ENCODE measurements at places on chromosomes 12 and 14.
A peak's percentile ranks its signal among the peaks of the same experiment; 100 is the strongest.

DNA sequence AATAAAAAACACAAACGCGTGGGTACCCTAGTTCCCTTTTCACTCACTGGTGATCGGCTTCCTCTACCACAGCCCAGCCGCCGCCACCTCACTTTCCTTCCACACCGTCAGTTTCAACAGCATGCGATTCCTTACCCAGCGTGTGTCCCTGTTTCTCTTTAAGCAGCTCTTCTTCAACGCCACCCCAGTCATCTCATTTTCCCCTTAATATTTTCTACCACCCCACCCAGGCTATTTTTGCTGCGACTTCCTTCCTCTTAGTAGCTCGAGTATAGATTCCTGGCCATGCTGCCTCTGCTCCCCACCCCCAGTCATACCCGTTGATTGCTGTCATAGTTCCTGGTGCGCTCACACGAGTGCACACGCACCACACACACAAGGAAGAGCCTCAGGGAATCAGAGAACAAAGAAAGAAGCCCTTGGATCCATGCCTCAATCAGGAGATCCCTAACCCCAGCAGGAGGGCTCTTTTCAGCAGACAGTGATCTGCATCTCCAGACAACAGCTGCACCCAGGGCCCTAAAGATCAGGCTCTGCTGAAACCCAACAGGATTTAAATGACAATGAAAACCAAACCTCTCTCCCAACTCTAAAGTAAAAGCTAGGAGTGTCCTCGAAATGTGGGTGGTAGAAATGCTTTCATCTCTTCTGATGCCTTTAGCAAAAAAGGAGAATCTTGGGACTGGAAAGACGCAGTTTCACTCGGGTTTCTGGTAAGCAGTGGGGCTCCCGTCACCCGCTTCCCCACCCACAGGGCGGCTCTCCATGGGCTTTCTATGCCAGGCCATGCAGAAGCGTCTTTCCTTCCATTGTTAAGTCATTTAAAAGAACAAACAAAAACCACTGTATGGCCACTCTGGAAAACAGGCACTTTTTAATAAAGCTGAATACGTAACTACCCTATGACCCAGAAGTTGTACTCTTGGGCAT lies 23.8 kb downstream of the VPS37B start:
- DNase-seq, result peak; percentile 74

GRCh38 chr14:61598980-61599379 lies 96.3 kb upstream of the HIF1A start:
- no peak for DNase-seq

DNA sequence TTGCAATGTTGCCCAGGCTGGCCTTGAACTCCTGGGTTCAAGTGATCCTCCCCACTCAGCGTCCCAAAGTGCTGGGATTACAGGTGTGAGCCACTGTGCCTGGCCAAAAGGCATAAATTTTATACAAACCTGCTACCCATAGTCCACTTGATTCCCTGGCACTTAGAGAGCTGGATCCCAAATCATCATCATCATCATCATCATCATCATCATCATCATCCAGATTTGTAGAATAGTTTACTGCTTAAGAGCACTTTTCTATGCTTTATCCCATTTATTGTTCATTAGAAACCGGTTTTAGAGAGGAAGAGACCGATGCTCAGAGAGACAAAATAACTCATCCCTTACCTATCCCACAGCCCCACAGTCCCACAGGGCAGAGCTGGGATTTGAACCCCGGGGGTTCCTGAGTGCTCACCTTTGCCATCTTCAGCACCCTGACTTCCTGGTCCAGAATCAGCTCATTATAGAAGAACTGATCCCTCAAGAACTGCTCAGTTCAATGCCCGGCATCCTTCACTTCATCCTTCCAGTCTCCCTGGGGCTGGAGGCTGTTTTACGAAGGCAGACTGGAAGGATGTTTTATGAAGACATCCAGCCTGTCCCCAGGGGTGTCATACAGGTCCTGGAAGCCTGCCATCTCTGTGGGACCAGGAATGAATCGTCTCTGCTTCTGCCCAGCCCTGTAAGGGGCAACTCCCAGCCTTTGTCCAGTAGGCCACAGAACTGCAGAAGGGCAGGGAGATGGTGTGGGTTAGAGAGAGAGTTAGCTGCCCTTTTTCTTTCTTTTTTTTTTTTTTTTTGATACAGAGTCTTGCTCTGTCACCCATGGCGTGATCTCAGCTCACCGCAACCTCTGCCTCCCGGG lies 20.2 kb upstream of the OASL start:
- DNase-seq, result no peak

GRCh38 chr14:35047976-35048513 lies 2.0 kb downstream of the FAM177A1 start:
- no peak for DNase-seq

DNA sequence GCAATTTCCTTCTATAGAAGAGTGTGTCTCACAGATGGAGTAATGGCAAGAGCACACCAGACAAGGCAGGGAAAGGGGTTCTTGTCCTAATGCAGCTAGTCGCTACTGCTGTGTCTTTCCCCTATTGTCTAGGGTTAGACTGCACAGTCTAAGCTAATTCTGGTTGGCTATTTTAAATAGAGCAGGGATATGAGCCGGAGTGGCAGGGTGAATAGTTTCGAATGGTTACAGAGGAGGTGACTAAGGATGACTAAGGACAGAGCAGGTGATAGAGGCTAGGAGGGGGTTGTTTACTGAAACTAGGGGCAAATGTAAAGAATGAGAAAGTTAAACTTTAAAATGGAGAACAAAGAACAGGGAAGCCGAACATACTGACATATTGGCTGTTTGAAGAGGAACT lies 25.6 kb upstream of the CPNE8 start:
- DNase-seq, result no peak

DNA sequence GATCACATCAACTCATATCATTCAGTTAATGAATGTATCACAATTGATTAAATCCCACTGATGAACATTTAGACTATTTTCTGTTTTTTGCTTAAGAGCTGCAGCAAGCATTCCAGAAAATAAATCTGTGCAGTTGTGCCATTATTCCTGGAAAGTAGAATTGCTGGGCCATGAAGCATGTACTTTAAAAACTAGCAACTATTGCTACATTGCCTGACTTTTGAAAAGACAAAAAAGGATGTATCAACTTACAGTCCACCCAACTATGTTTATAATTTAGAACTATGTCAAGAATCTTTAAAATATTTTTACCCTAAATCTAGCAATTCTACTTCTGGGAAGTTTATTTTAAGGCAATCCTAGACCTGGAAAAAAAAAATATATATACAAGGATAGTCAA lies 33.4 kb upstream of the ERGIC2 start:
- no peak for DNase-seq

- no peak for DNase-seq
These were observed 23.3 kb downstream of the RAB35 start for GRCh38 chr12:120093336-120093591.

DNA sequence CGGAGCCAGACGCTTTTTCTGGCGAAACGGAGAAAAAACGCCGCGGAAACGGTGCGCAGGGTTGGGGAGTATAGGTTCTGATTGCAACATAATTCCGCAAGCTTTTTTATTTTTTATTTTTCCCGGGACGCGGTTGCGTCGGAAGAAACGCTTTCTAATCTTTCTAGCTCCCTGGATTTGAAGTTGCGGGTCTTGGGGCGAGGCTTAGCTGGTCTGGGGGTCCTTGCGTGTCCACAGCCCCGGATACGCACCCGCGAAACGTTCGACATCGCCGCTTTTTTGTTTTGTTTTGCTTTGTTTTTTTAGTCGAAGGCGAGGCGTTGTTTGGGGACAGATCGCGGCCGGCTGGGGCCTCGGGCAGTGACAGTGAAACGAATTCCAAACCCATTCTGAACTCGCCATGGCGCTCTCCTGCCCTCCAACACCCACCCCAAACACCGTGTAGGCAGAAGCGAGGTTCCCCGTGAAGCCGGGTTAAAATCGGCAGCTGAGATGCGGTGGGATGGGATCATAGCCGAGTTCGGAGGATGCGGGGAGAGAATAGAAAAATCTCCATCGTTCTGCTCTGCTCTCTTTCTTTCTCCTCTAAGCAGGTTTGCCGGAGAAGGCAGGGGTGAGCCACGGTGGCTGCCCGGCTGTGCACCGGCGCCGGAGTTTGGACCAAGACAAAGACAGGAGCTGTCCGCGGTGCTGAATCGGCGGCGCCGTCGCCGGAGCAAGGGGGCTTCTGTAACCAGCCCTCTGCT lies 8.1 kb upstream of the LHX5 start:
- peak; percentile 48 for DNase-seq

GRCh38 chr12:68868043-68868790 lies 60.2 kb downstream of the MDM2 start:
- no peak for DNase-seq

- DNase-seq, result no peak
These were observed 11.2 kb downstream of the ACVR1B start for GRCh38 chr12:51962737-51963136.

GRCh38 chr14:91229743-91230200 lies 14.7 kb downstream of the GPR68 start:
- DNase-seq, result peak; percentile 75

DNA sequence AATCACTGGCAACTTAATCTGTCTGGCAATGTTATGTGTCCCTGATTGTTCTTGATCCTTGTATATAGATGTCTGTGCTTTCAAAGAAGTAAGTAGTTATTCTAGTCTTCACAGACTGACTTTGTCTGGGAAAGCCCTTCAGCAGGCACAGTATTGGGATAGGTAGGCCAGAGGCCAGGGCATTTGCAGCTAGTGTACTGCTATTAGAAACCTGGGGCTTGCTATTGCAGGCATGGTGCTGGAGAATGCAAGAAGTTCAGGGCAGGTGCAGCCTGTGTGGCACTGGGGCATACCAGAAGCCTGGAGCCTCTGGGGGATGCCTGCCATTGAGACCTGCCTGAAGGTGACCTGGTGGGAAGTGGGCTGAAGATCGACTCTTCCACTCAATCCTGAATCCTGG lies 96.3 kb downstream of the TMTC3 start:
- DNase-seq, result no peak

GRCh38 chr12:77339610-77340009 lies 274.2 kb upstream of the E2F7 start:
- DNase-seq, result no peak

- no peak for DNase-seq
These were observed 84.3 kb upstream of the MAP1LC3B2 start for GRCh38 chr12:116474899-116475298.
